ENCODE measurements at places on chromosomes 13 and 19. TPM values are rescaled to one million over a fixed set of nuclear protein-coding genes. Genes with fewer than 3 reads are reported as not detected.

The C13orf42 gene
- total RNA-seq: not detected

The KLHL1 gene
- not detected for total RNA-seq

The DAZAP1 gene
- total RNA-seq: 178 TPM

The FXYD1 gene
- total RNA-seq: not detected

DNA sequence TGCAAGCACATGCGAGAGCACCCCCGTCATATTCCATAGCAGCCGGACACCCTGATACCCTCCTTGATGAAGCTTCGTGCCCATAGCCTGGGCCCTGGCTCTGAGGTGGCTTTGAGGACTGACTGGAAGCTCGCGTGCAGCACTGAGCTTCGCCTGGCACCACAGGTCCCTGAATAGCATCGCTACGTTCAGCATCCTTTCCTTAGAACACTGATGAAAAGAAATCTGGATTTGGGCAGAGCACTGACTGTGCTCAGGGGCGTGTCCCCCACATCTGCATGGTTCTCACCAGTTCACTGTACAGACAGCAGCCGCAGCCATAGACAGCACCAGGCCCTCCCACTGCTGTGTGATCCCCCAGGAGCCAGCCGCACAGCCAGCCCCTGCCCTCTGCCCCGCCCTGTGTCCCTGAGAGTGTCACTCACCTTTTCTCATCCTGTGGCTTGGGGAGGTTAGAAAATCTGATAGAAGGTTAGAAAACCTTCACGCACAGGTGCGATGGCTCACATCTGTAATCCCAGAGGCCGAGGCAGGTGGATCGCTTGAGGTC, 49.3 kb upstream of the SPACA7 start:
- H3K4me1 ChIP-seq: no peaks in the 10 kb centered on the region

- H3K36me3 ChIP-seq: no peaks in the 10 kb centered on the region
- peaks cover 44% of the 10 kb centered on the region for H3K4me1 ChIP-seq
- no peak for DNase-seq
Measured at GRCh38 chr13:51645761-51646670, 61.8 kb downstream of the WDFY2 start.

- H3K4me3 ChIP-seq: no peak overlapping the region
- DNase-seq: no peak
- H3K36me3 ChIP-seq: no peaks in the 10 kb centered on the region
- H3K27me3 ChIP-seq: no peaks in the 10 kb centered on the region
Measured at GRCh38 chr19:1854542-1855039, 6.3 kb upstream of the REXO1 start.

DNA sequence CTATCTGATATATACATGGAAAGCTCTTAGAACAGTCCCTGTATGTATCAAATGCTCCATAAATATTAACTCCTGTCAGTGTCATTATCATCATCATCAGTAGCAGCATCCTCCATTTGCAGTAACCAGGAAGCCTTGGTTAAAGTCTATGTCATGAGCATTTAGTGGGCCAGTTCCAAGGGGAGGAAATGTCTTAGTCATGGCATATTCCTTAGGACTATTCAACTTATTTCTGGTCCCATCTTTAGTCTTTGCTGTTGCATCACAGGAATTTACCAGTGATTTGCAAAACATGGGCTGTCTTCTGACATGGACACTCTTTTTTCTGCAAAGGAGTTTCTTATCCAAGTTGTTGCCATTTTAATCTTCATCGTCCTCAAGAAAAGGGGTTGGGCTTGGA, 98.4 kb downstream of the WDFY2 start:
- H3K27me3 ChIP-seq: no peaks in the 10 kb centered on the region
- no peak overlapping the region for H3K4me3 ChIP-seq
- H3K27ac ChIP-seq: no peak overlapping the region
- H3K4me1 ChIP-seq: peaks cover 27% of the 10 kb centered on the region
- DNase-seq: no peak

DNA sequence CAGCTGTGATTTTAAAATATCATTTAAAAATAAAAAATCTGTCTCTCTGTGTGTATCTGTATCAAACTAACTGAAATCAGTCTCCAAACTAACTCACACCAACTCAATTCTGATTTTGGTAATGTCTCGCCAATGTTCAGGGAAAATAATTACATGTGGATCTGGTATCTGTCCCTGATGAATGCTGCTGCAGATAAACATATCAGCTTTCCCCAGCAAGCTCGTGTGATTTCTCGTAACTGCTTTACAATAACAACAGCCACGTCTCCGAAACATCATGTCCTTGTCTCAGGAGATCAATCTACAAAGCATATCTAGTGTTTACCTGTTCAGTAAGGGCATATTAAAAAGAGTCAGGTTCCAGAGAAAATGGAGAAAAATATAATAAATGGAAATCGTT, 129.0 kb downstream of the IRS2 start:
- H3K4me3 ChIP-seq: no peak overlapping the region
- H3K36me3 ChIP-seq: no peaks in the 10 kb centered on the region
- H3K27me3 ChIP-seq: no peaks in the 10 kb centered on the region
- no peak for DNase-seq
- no peaks in the 10 kb centered on the region for H3K4me1 ChIP-seq
- H3K27ac ChIP-seq: no peak overlapping the region

DNA sequence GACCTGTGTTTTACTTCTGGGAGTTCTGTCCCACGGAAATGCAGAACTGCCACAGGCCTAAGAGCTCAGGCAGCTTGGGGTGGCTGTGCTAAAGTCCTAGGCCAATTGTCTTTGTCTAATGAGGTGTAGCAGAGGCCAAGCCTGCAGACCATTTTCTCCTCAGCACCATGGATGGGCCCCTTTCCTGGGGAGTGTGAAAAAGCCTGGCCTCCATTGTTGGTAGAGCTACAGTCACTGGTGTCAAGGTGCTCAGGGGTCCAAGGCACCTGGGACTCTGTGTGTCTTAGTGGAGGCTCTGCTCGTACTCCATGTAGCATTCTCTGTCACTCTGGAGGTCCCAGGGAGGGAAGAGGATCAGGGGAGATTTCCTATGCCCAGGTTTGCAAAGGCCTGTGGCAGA, 329.6 kb downstream of the SLITRK5 start:
- H3K4me1 ChIP-seq: no peaks in the 10 kb centered on the region
- no peak overlapping the region for H3K4me3 ChIP-seq
- H3K27me3 ChIP-seq: no peaks in the 10 kb centered on the region
- H3K36me3 ChIP-seq: no peaks in the 10 kb centered on the region
- H3K27ac ChIP-seq: no peak overlapping the region

Measured in PC-3 (cell line).